Stomach (tissue), 19 donors: ENCODE measurements at places on chromosomes 16 and 17. TPM values are rescaled to one million over a fixed set of nuclear protein-coding genes. Genes with fewer than 3 reads are reported as not detected.

Gene ALOX15
- polyA plus RNA-seq = 0.03 TPM

Gene CBFA2T3
- polyA plus RNA-seq = 2.8 TPM

Gene LPCAT2
- polyA plus RNA-seq = 6.5 TPM

Gene MFAP4
- 47.7 TPM for polyA plus RNA-seq

Gene METTL9
- 76.8 TPM for polyA plus RNA-seq

Gene MGRN1
- polyA plus RNA-seq = 21.5 TPM

Gene FOXN1
- not detected for polyA plus RNA-seq

GRCh38 chr17:28528327-28529012, 22.3 kb downstream of the FOXN1 start:
- no peaks in the 10 kb centered on the region for H3K36me3 ChIP-seq
- peaks cover 40% of the 10 kb centered on the region for H3K4me1 ChIP-seq
- no peak for DNase-seq
- H3K27ac ChIP-seq = no peak overlapping the region

DNA sequence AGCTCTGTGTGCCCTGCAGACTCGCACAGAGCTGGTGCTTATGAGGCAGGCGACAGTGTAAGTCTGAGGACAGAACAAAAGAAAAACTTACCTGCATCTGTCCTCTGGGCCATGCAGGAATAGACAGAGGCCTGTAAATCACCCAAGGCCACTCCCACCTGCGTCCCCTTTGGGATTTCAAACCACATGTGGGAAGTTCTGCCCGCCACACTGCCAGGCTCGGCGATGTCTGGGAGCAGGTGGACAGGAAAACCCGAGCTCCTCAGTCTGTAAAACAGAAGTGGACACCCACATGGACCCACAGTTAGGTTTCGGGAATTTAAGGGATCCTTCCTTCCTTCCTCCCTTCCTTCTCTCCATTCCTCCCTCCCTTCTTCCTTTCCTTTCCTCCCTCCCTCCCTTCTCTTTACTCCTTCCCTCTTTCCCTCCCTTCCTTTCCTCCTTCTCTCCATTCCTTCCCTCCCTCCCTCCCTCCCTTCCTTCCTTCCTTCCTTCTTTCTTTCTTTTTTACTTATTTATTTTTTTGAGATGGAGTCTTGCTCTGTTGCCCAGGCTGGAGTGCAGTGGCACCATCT, 12.0 kb upstream of the TRPV1 start:
- peaks cover 100% of the 10 kb centered on the region for H3K36me3 ChIP-seq
- DNase-seq = no peak
- no peak overlapping the region for H3K27ac ChIP-seq
- no peaks in the 10 kb centered on the region for H3K4me1 ChIP-seq
- no peaks in the 10 kb centered on the region for H3K27me3 ChIP-seq
- no peak overlapping the region for H3K4me3 ChIP-seq

DNA sequence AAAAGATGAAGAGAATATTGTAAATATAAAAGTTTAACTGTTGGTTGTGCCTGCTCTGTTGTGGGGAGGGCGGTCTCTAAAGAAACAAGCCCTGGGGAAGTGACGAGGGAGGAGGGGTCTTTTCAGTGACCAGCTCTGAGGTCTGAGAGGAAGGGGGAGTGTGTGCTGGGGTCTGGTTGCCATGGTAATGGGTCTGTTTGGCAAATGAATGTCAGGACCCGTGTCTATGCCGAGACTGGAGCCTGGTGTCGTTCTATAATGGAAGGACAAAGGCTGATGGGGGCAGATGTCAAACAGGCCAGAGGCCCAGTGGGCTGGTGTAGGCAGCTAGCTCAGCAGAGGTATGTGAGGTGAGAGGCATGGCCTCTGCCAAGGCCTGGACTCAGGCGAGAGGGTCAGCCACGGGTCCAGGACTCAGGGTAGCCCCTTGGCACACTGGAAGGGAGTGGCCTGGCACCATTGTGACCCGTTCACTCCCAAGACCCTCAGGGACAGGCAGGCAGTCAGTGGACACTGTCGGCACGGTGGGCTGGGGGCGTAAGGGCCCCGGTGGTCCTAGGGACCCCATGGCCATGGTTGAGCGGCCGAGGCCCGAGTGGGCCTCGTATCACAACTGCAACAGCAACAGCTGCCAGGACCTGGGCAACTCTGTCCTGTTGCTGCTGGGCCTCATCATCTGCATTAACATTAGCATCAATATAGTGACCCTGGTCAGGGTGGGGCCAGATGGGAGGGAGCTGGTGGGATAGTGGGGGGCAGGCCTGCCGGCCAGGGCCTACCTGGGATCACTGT, at the start of gene SPEM1:
TSS of gene SPEM1 (plus strand) at position 506 of the 792 bp plus-strand sequence. CDS start at position 567, 61 bp downstream.
- peak; percentile 51 for DNase-seq
- no peaks in the 10 kb centered on the region for H3K36me3 ChIP-seq
- peaks cover 5% of the 10 kb centered on the region for H3K27me3 ChIP-seq
- H3K27ac ChIP-seq = no peak within 1 kb of the TSS

GRCh38 chr17:74569020-74570003, 2.0 kb upstream of the CD300H start:
- H3K36me3 ChIP-seq = no peaks in the 10 kb centered on the region
- no peaks in the 10 kb centered on the region for H3K27me3 ChIP-seq
- H3K4me1 ChIP-seq = no peaks in the 10 kb centered on the region
- H3K27ac ChIP-seq = peak overlapping the region; percentile 67

- H3K36me3 ChIP-seq = peaks cover 10% of the 10 kb centered on the region
- peak overlapping the region; percentile 37 for H3K4me3 ChIP-seq
- no peaks in the 10 kb centered on the region for H3K27me3 ChIP-seq
- peaks cover 47% of the 10 kb centered on the region for H3K4me1 ChIP-seq
Observed at GRCh38 chr17:82648742-82649331, 593 bp upstream of the WDR45B start.

DNA sequence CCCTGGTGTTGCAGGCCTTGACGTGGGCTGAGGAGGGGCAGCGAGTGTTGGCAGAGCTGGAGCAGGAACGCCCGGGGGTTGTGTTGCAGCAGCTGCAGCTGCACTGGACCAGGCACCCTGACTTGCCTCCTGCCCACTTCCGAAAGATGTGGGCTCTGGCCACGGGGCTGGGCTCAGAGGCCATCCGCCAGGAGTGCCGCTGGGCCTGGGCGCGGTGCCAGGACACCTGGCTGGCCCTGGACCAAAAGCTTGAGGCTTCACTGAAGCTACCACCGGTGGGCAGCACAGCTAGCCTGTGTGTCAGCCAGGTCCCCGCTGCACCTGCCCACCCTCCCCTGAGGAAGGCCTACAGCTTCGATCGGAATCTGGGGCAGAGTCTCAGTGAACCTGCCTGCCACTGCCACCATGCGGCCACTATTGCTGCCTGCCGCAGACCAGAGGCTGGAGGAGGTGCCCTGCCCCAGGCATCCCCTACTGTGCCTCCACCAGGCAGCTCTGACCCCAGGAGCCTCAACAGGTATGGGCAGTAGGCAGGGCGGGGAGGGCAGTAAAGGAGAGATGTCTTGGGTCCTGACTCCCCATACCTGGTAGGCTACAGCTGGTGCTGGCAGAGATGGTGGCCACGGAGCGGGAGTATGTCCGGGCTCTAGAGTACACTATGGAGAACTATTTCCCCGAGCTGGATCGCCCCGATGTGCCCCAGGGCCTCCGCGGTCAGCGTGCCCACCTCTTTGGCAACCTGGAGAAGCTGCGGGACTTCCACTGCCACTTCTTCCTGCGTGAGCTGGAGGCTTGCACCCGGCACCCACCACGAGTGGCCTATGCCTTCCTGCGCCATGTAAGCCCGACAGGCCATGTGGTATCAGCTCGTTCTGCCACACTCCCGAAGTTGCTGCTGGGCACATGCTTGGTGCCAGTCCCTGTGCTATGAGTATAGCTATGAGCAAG, 5.6 kb downstream of the PLEKHG4 start:
- DNase-seq = peak; percentile 75
- H3K27me3 ChIP-seq = no peaks in the 10 kb centered on the region
- H3K4me3 ChIP-seq = no peak overlapping the region
- H3K36me3 ChIP-seq = no peaks in the 10 kb centered on the region

GRCh38 chr16:48371393-48371780, 13.8 kb downstream of the SIAH1 start:
- no peak for DNase-seq
- no peak overlapping the region for H3K27ac ChIP-seq
- H3K27me3 ChIP-seq = no peaks in the 10 kb centered on the region
- no peaks in the 10 kb centered on the region for H3K36me3 ChIP-seq

- no peak overlapping the region for H3K27ac ChIP-seq
- no peak overlapping the region for H3K4me3 ChIP-seq
- no peak for DNase-seq
- no peaks in the 10 kb centered on the region for H3K27me3 ChIP-seq
- H3K4me1 ChIP-seq = no peaks in the 10 kb centered on the region
Observed at GRCh38 chr17:28610376-28610775, 3.6 kb downstream of the RSKR start.

- H3K27ac ChIP-seq = no peak overlapping the region
- H3K36me3 ChIP-seq = peaks cover 16% of the 10 kb centered on the region
- no peak overlapping the region for H3K4me3 ChIP-seq
- DNase-seq = no peak
- no peaks in the 10 kb centered on the region for H3K4me1 ChIP-seq
- no peaks in the 10 kb centered on the region for H3K27me3 ChIP-seq
Observed at GRCh38 chr16:11010575-11011221, 66.3 kb downstream of the CLEC16A start.

- H3K4me3 ChIP-seq = peak overlapping the region; percentile 40
- H3K27me3 ChIP-seq = no peaks in the 10 kb centered on the region
- DNase-seq = peak; percentile 79
- peak overlapping the region; percentile 96 for H3K27ac ChIP-seq
Observed at GRCh38 chr17:77454242-77455095, 313.7 kb downstream of the SEC14L1 start.

DNA sequence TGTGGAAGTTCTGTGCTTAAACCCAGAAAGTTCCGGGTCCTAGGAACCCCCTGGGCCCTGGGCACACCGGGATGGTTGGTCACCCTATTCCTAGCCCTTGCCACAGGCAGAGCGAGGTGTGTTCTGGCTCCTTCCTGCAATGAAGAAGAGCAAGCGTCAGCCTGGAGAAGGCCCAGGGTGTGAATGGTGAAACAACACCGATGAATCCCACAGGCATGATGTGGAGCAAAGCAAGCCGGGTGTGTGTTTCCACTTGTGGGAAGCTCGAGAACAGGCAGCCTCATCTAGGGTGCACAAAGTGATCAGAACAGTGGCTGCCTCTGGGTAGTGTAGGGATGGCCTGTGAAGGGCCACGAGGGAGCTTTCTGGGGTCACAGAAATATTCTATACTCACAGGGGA, 13.8 kb downstream of the KCNG4 start:
- no peak for DNase-seq
- H3K27me3 ChIP-seq = peaks cover 10% of the 10 kb centered on the region
- H3K27ac ChIP-seq = no peak overlapping the region
- H3K4me1 ChIP-seq = peaks cover 6% of the 10 kb centered on the region
- no peaks in the 10 kb centered on the region for H3K36me3 ChIP-seq

- H3K4me1 ChIP-seq = peaks cover 9% of the 10 kb centered on the region
- H3K36me3 ChIP-seq = no peaks in the 10 kb centered on the region
- no peak overlapping the region for H3K27ac ChIP-seq
- DNase-seq = no peak
- H3K27me3 ChIP-seq = no peaks in the 10 kb centered on the region
- H3K4me3 ChIP-seq = no peak overlapping the region
Observed at GRCh38 chr16:48507391-48507790, 102.6 kb downstream of the N4BP1 start.

DNA sequence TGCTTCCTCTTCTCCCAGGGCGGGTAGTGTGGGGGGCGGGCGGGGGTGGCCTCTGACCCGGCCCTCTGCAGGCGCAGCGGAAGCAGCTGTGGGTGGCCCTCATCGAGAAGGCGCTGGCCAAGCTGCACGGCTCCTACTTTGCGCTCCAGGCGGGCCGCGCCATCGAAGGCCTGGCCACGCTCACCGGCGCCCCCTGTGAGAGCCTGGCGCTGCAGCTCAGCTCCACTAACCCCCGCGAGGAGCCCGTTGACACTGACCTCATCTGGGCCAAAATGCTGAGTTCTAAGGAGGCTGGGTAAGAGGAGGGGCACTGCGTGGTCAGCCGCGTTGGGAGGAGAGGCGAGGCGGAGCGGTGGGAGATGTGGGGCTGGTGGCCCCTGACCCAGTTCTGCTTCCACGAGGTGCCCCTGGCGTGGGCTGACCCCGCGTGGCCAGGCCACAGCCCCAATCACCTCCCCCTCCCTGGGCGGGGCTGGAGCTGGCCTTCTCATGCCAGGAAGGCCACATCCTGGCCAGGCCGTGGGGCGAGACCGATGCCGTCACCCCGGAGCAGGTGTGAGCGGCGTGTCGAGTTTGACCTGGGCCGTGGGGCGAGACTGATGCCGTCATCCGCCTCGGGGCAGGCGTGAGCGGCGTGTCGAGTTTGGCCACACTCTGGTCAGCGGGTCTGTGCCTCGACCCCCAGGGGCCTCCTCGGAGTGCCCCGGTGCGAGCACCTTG, 10.5 kb upstream of the PRR35 start:
- DNase-seq = no peak
- no peaks in the 10 kb centered on the region for H3K27me3 ChIP-seq
- no peaks in the 10 kb centered on the region for H3K4me1 ChIP-seq
- no peak overlapping the region for H3K4me3 ChIP-seq

DNA sequence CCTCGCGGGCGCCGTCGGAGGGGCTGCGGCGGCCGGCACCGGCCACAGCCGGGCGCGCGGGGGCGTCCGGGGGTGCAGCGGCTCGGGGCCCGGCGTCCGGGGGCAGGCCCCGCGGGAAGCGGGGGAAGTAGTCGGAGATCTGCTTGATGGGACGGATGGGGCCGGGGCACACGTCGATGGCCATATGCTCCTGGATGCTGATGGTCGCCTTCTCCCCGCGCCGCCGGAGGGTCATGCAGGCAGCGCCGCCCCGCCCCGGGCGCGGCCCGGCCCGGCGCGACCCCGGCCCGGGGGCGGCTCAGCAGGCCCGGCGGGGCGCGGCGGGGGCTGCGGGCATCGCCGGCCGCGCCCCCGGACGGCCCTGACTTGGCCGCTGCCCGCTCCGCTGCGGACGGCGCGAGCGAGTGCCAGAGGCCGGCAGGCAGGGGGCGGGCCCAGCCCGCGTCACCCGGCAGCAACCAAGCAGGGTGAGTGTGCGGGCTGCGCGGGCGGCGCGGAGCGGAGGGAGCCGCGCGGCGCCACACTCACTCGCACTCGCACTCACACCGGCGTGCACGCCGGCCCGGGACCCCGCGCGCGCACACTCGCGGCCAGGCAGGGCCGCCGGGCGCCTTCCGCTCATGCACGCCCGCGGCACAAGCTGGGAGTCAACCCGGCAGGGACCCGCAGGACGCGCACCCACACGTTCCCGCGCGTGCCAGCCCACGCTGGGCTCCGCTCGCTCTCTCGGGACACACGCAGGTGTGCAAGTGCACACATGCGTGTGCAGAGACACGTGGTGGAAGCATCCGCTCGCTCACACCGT, at the start of gene DOC2B:
TSS of gene DOC2B (minus strand) at position 406 of the 805 bp plus-strand sequence. CDS start at position 235, 171 bp downstream.
- H3K4me3 ChIP-seq = peak within 1 kb of the TSS; percentile 75
- H3K4me1 ChIP-seq = peaks cover 35% of the 10 kb centered on the region
- DNase-seq = peak; percentile 69
- H3K27me3 ChIP-seq = peaks cover 23% of the 10 kb centered on the region
- no peaks in the 10 kb centered on the region for H3K36me3 ChIP-seq
